ENCODE measurements at places on chromosomes 7 and 10.

- no peak for DNase-seq
These were observed 43.5 kb downstream of the PRTFDC1 start for GRCh38 chr10:24908793-24909423.

DNA sequence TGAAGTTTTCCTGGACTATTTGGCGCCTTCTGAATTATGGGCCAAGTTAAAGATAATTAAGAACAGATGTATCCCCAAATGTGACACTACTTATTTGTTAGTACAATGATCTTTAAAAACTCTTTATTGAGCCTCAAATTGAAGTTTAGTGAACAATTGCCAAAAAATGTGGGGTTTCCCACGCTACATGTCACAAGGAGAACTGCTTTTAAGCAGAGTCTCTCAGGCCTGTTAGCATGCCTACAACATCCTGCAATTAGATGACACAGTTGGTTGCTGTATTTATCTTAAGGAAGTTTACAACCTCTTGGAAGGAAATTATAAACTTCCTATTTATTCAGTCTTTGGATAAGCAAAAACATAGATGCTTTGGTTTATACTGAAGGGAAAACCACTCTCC lies 733.0 kb downstream of the TNS3 start:
- DNase-seq = no peak

GRCh38 chr10:12041766-12042408 lies 722 bp downstream of the UPF2 start:
- no peak for DNase-seq

- no peak for DNase-seq
These were observed 536 bp upstream of the POM121 start for GRCh38 chr7:72924386-72924732.

DNA sequence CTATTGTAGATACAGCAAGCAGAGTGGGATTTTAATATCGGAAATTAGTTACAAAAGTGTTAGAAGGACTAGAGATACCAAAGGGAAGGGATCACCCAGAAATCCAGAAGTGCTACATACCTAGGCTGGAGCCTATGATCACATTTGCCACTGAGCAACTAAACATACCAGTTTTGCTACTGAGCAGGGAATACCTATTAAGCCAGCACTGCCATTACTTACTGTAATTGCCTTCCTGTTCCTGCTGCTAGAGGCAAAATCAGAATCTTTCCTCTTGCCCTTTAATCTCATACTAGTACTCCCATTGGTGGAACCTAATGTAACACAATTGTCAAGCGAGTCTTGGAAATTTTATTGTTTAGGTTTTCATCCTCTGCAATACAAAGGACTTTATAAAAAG lies 121.7 kb downstream of the ATRNL1 start:
- DNase-seq = no peak

GRCh38 chr7:81462672-81463071 lies 307.2 kb downstream of the HGF start:
- DNase-seq = no peak

DNA sequence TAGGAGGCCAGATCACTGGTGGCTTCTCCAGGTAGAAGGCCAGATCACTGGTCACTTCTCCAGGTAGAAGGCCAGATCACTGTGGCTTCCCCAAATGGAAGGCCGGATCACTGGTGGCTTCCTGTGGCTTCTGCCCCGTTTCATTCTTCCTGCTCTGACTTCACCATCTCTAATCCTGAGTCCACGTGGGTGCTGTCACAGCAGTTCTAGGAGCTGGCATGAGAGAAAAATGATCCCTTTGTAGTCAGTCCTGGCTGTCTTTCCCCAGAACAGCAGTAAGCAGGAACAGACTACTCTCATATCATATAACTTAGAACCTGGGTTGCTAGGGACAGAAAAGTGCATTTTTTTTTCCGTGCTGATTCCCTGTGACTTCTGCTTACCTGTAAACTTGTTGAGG lies 90.9 kb downstream of the ACTR3B start:
- peak; percentile 25 for DNase-seq

DNA sequence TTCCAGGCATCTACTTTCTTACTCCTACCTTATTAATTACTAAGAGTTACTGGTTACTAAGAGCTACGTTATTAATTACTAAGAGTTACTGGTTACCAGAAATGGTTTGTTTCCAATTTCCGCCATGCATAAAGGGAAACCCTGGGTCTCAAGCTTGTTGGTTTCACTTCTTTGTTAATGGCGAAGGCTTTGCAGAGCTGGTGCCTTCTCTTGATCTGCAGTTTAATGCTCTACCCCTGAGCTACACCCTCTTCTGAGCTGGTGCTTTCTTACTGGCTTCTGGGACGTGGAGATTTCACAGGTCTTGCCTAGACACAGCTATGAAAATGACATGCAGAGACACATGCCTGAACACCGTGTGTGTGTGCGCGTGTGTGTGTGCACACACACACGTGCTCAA lies 560 bp downstream of the CPA4 start:
- DNase-seq = no peak

DNA sequence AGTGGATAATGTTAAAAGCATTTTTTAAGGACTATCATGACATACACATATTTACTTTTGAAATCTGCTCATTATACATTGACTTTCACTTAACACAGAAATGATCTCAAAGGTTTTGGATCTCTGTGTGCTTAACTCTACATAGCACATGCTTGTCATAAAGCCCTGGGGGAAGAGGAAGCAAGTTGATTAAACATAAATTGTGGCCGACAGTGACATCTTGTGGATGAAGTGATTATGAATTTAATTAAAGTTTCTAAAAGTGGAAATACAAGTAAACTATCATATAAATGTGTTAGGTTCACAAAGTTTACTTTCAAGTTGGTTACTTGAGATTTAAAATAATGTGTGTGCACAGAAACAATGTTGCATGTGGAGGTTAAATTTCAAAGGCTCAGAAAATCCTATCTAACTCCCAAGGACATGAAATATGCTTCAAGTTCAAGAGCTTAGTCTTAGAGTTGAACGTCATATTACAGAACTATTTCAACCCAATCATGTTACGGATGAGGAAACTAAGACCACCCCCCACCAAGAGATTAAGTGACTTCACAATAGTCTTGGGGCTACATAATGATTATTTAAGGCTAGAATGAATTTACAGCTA lies 1247.8 kb downstream of the GATA3 start:
- no peak for DNase-seq

DNA sequence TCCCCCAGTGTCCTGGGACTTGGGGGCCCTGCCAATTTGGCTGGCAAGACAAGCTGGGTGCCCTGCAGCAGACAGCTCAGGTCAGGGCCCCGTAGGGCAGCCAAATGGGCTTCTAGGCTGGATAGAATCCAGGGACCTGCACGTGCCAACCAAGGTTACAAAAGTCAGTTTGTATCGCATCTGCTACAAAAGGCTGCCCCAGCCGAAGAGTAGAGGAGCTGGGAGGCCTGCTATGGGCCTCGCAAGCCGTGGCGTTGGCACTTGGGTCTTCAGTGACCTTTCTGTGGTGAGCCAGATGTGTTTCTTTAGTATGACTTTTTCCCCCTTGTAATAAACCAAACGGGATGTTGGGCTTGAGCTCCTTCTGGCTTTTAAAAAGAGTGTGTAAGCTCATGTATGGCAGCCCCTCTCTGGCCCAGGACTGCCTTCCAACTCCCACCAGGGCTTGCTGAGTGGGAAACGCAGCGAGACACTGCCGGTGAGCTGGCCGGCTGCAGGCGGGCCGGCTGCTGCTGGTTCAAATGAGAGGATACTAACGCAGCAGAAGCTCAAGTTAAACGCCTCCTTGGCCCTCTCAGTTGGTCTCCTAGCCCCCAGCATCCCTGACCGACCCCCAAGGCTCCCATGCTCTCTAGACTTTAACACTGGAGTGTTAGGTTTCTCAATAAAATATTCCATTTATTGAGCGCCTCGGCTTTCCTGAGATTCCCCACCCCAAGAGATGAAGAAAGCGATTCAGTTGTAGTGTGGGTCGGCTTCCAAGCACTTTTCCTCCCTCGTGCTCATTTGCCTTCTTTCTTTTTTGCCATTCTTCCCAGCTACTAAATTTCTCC lies 3.1 kb upstream of the HOXA10 start:
- no peak for DNase-seq

- no peak for DNase-seq
These were observed 4.3 kb downstream of the ELOVL3 start for GRCh38 chr10:102230264-102230860.

GRCh38 chr10:46325021-46325420 lies 38.2 kb downstream of the ANTXRL start:
- no peak for DNase-seq

GRCh38 chr7:11716185-11716584 lies 115.8 kb downstream of the THSD7A start:
- no peak for DNase-seq

DNA sequence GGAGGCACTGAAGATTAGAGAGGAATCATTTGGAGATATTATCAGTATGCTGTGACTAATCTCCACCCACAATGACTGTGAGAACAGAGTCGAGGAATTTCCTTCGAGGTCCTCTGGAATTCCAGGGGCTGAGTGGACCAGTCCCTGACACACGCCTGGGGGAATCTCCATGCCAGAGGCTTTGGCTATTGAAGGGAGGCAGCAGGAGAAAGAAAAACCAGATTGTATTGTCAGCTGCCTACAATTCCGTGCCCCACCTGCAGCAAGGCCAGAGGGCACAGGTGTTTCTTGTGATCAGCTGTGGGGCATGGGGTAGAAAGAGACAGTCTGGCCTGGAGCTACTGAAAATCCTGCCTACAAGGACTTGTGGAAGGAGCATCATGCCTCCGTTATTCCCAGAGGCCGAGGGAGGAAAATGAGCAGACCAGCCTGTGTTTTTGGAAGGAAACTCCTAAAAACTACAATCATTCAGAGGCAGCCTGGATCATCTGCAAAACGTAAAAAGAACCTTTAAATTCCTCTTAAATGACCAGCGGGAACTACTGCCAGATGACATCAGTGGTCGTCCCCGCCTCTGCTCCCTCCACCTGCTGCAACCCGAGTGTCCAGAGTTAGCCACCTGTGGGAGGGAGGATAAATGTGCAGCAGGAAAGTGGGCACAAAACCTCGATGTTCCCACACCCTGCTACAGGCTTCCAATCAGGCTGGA lies 25.4 kb upstream of the ANK3 start:
- DNase-seq = no peak

DNA sequence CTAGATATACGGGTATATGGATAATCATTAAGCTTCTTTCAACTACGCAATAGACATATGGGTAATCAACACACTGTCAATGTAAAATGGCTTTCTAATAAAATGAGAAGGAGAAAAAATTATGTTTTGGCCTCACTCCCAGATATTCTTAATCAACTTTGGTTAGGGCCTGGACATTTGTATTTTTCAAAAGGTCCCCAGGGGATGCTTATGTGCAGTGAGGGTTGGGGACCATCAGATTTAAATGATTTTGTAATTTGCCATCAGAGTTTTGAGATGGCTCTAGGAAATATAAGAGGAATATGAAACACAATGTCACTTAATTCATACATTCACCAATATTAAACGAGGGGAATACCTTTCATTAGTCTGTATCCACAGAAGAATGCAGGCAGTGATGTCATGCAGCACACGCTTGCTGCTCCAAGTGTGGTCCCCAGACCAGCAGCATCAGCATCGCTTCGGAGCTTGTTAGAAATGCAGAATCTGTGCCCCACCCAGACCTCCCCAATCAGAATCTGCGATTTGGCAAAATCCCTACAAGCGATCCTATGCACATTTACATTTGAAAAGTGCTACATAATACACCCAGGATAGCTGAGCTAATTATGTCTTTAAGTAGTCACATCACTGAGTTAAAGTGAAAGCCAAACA lies 75.1 kb downstream of the INHBA start:
- DNase-seq = no peak

GRCh38 chr7:17772581-17773288 lies 167.6 kb downstream of the SNX13 start:
- DNase-seq = no peak
